Lung (tissue), 17 donors: ENCODE measurements at places on chromosomes 11 and 22. TPM values are rescaled to one million over a fixed set of nuclear protein-coding genes. Genes with fewer than 3 reads are reported as not detected.

DNA sequence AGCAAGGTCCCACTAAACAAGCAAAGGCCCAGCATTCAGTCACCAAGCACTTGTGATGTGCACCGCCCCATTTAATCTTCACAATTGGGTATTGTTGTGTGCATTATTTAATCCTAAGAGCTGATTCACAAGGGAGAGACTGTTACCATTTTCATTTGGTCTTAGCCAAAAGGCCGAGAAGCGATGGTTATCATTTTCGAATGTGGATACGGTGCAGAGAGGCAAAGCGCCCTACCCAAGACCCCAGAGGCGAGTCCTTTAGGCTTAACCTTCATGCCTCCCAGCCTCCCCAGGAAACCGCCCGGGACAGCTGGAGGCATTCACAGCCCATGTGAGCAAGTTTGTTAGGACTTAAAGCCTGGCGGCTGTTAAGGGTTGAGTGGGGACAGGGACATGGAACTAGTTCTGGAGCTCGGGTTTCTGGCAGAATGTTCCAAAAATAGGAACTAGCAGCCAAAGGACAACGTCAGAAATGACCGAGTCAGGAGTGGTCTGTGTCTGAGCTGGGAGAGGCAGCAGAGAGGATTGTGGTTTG lies 13.0 kb upstream of the UPK3A start:
- no peaks in the 10 kb centered on the region for H3K36me3 ChIP-seq
- H3K27me3 ChIP-seq = no peaks in the 10 kb centered on the region
- DNase-seq = peak; percentile 86
- peak overlapping the region; percentile 54 for H3K27ac ChIP-seq
- peaks cover 18% of the 10 kb centered on the region for H3K4me1 ChIP-seq

DNA sequence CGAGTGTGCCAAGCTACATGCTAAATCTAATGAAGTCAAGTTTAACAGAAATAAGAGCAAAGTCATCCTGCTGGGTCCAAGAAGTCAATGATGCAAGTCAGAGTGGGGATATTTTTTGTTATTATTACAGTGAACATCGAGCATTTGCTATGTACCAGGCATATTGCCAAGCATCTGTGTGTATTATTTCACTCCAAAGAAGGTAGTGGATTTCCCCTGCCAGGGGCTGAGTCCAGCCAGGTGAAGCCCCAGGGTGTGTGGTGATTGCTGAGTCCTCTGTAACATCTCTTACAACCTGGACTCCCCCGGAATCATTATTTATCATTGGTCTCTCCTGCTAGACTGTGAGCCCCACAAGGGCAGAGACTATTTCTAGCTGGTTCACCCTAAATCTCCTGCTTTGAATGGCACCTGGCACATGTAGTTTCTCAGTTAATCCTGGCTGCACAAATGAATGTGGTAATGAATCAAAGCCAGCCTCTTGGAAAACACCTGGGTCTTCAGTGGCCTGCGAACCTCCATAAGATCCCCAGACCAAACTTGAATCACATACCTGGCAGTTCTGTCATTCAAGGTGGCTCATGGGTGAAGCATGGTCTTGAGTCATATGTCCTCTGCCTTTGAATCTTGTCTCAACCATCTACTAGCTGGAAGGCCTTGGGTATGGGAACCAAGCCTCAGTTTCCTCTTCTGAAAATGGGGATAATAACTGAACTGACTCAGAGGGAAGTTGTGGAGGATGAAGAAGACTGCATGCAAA lies 549.2 kb downstream of the MIAT start:
- no peak for DNase-seq
- H3K27me3 ChIP-seq = no peaks in the 10 kb centered on the region
- H3K27ac ChIP-seq = no peak overlapping the region
- H3K4me1 ChIP-seq = no peaks in the 10 kb centered on the region
- no peaks in the 10 kb centered on the region for H3K36me3 ChIP-seq

- H3K27ac ChIP-seq = no peak overlapping the region
- H3K27me3 ChIP-seq = no peaks in the 10 kb centered on the region
- H3K4me3 ChIP-seq = no peak overlapping the region
- H3K4me1 ChIP-seq = peaks cover 3% of the 10 kb centered on the region
- no peak for DNase-seq
Observed at GRCh38 chr11:87722756-87723565, 452.3 kb downstream of the RAB38 start.

GRCh38 chr11:21321530-21321929 lies 652.1 kb downstream of the NELL1 start:
- no peak for DNase-seq
- no peak overlapping the region for H3K4me3 ChIP-seq
- H3K4me1 ChIP-seq = no peaks in the 10 kb centered on the region
- no peaks in the 10 kb centered on the region for H3K27me3 ChIP-seq
- no peaks in the 10 kb centered on the region for H3K36me3 ChIP-seq

- no peak for DNase-seq
- no peaks in the 10 kb centered on the region for H3K27me3 ChIP-seq
- H3K4me1 ChIP-seq = peaks cover 10% of the 10 kb centered on the region
- H3K36me3 ChIP-seq = peaks cover 25% of the 10 kb centered on the region
- no peak overlapping the region for H3K4me3 ChIP-seq
Observed at GRCh38 chr11:70325824-70326223, 55.3 kb downstream of the PPFIA1 start.

DNA sequence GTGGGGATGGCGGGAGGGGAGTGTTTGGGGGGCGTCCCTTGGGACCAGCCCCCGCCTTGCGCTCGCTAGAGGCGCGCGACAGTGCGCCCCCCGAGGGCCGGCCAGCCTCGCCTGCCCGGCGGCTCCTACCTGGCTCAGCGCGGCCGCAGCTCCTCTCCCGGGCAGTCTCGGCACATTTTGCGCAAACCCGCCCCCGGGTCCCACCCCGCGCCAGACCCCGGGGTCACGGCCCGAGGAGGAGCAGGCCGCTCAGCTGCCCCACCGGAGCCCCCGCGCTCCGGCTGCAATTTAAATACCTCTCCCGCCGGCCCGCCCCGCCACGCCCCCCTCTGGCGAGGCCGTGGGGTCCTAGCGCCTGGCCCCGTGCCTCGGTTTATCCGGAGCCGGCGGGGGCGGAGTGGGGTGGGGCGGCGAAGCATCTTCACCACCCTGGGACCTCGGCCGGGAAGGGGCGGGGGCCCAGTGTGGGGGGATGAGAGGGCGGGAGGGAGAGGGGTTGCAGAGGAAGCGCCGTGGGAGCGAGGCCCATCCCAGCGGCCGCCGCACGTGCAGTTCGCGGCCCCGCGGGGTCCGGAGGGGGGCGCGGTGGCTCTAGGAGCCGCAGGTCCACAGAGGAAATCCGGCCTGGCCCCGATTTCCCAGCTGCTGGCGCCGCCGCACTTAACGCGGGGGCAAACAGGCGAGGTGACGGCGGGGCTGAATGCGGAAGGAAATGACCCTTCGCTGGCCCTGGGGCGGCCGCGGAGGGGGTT lies at the start of gene LRRC32:
Gene LRRC32 (minus strand): TSS at position 263 of the 752 bp plus-strand sequence. CDS start 4,793 bp downstream, outside the sequence.
- H3K36me3 ChIP-seq = no peaks in the 10 kb centered on the region
- peaks cover 31% of the 10 kb centered on the region for H3K4me1 ChIP-seq
- peak within 1 kb of the TSS; percentile 66 for H3K4me3 ChIP-seq
- H3K27me3 ChIP-seq = no peaks in the 10 kb centered on the region
- DNase-seq = peak; percentile 71

DNA sequence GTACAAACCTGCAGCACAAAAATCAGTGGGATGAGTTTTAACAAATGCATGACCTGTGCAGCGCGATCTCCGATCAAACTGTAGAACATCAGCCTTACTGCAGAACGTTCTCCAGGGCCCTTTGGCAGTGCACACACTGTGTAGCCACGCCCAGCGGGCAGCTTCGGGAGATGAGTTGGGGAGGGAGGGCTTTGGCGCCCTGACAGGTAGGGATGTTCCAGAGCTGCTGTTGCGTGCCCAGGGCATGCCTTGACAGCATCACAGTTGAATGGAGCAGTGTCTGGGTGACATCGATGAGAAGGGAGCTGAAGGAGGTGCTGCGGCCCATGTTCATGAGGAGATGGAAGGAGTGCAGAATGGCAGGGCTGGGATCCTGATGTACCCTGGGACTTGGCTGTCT lies 80.2 kb downstream of the TBC1D22A start:
- no peaks in the 10 kb centered on the region for H3K36me3 ChIP-seq
- H3K4me1 ChIP-seq = peaks cover 21% of the 10 kb centered on the region
- no peak for DNase-seq
- no peak overlapping the region for H3K27ac ChIP-seq

- no peak for DNase-seq
- H3K4me1 ChIP-seq = peaks cover 19% of the 10 kb centered on the region
- H3K4me3 ChIP-seq = no peak overlapping the region
- peaks cover 2% of the 10 kb centered on the region for H3K36me3 ChIP-seq
Observed at GRCh38 chr11:538431-539051, 1.2 kb downstream of the LRRC56 start.

DNA sequence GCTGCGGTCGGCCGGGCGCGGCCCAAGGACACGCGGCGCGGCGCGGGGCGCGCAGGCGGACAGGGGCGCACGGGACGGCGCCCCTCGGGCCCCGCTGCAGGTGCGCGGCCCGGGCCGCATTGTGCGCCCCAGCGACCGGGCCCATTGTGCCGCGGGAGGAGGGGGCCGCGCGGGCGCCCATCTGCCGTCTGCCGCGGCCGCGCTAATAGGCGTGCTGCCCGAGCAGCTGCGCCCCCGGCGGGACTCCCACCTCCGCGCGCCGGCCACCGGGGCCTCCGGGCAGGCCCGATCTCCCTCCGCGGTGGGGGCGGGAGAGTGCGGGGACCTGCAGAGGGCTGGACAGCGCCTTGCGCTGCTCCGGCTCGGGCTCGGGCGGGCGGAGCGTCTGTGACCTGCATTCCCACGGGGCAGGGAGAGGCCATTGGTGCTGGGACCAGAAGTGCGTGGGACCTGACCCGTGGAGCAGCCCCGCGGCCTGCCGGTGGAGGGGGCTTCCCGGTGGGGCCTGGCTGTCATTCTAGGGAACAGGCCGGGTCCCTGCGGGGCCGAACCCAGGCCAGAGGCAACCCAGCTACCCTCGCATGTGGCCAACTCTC lies 933 bp downstream of the BRSK2 start:
- H3K4me1 ChIP-seq = peaks cover 5% of the 10 kb centered on the region
- H3K4me3 ChIP-seq = no peak overlapping the region
- DNase-seq = no peak
- H3K27me3 ChIP-seq = no peaks in the 10 kb centered on the region

DNA sequence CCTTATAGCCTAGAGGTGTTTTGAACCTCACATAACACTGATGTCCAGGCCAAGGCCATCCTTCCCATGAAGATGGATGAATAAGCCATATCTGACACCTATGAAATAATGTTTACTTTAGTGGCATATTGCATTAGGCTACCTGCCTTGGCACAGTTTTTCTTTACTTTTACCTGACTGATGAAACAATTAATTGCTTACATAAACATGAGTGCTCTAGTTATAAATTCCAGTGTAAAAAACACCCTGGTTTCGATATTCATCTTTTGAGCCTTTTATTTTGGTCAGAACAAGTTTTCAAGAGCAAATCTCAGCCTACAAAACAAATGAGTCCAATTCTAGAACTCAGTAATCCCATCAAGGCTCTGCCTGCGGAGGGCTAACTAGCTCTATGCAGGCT lies 7.0 kb upstream of the HBE1 start:
- no peaks in the 10 kb centered on the region for H3K36me3 ChIP-seq
- no peak overlapping the region for H3K4me3 ChIP-seq
- no peak for DNase-seq
- H3K27ac ChIP-seq = no peak overlapping the region
- no peaks in the 10 kb centered on the region for H3K27me3 ChIP-seq

- DNase-seq = no peak
- H3K27ac ChIP-seq = no peak overlapping the region
- no peaks in the 10 kb centered on the region for H3K27me3 ChIP-seq
- H3K4me3 ChIP-seq = no peak overlapping the region
- H3K36me3 ChIP-seq = no peaks in the 10 kb centered on the region
- H3K4me1 ChIP-seq = no peaks in the 10 kb centered on the region
Observed at GRCh38 chr22:49561338-49561737, 266.3 kb downstream of the BRD1 start.

DNA sequence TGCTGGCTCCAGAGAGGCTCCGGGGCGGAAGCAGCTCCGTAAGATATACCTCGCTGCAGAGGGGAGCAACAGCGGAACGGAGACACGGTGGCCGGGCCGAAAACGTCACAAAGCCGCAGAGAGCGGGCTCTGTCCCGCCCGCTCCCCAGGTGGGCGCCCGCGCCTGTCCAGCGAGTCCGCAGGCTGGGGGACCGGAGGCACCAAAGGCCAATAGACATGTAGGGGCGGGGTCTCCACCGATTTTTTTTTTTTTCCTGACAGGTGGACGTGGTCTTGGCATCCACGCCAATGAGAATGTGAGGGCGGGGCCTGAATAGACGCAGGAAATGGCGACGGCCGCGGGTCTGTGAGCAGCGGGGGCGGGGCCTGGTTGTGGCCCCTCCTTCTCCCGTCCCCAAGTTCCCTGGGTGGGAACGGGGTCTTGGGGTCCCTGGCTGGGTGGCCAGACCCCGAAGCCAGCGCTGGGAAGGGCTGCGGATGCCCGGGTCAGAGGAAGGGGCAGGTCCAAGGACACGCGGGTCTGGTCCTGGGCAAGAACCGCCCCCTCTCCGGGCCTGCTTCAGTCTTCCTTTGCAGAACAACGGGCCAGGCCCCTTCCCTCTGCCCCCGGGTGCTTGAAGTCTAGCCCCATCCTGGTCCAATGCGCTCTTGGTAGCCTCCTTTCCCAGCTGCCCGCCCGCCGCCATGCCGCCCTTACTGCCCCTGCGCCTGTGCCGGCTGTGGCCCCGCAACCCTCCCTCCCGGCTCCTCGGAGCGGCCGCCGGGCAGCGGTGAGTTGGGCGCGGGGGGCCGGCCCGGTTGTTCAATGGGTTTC lies at the start of gene DNAJC4:
Gene DNAJC4 (plus strand): TSS at position 378 of the 814 bp plus-strand sequence. CDS start 307 bp downstream, at position 685.
- peak within 1 kb of the TSS; percentile 37 for H3K4me3 ChIP-seq
- peak within 1 kb of the TSS; percentile 95 for H3K27ac ChIP-seq
- no peaks in the 10 kb centered on the region for H3K27me3 ChIP-seq
- H3K4me1 ChIP-seq = peaks cover 43% of the 10 kb centered on the region
- DNase-seq = peak; percentile 94

- DNase-seq = no peak
- H3K4me1 ChIP-seq = no peaks in the 10 kb centered on the region
- no peaks in the 10 kb centered on the region for H3K27me3 ChIP-seq
- no peak overlapping the region for H3K27ac ChIP-seq
- H3K36me3 ChIP-seq = no peaks in the 10 kb centered on the region
- no peak overlapping the region for H3K4me3 ChIP-seq
Observed at GRCh38 chr11:35907648-35908431, 36.0 kb upstream of the LDLRAD3 start.

DNA sequence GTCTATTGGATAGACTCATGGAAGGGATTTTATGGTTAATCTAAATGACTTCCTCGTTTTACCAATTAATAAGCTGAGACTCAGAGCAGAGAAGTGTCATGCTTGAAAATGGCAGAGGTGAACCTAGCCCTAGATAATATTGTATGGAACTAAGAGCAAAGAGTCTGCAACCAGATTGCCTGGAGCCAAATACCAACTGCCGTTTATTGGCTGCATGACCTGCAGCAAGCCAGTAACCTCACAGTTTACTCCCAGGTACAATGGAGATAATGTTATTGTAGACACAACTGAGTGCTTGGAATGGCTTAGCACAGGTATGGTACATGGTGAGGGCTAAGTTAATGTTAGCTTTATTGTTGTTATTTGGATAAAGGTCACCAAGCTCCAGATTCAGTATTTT lies 84.6 kb upstream of the FAT3 start:
- H3K36me3 ChIP-seq = no peaks in the 10 kb centered on the region
- DNase-seq = no peak
- no peak overlapping the region for H3K27ac ChIP-seq

Gene NFAM1
- total RNA-seq = 14.4 TPM

Gene GGT5
- total RNA-seq = 92.0 TPM

Gene ROBO3
- total RNA-seq = 16.8 TPM

Gene CHKB
- 59.4 TPM for total RNA-seq

Gene OR51A7
- total RNA-seq = not detected

Gene TRPC6
- total RNA-seq = 66.5 TPM

Gene GGTLC2
- total RNA-seq = 0.80 TPM

Gene ESAM
- total RNA-seq = 142 TPM

Gene CARD18
- not detected for total RNA-seq

Gene TRAF6
- 14.0 TPM for total RNA-seq

Gene ARFIP2
- 53.7 TPM for total RNA-seq

Gene SUN2
- total RNA-seq = 220 TPM
